Stimulated activated CD4-positive, alpha-beta T cell treated with anti-CD3 and anti-CD28 coated beads, Interleukin-1b, Interleukin-23, amount 100 ng/mL, for 4 hours (primary cell): ENCODE measurements at places on chromosomes 1 and 21.
A peak's percentile ranks its signal among the peaks of the same experiment; 100 is the strongest.

- no peak for DNase-seq
Measured at GRCh38 chr1:201891451-201892045, 2.9 kb downstream of the SHISA4 start.

- no peak for DNase-seq
Measured at GRCh38 chr1:182677397-182678098, 6.8 kb downstream of the RGS8 start.

- no peak for DNase-seq
Measured at GRCh38 chr1:64755361-64755760, 10.5 kb downstream of the RAVER2 start.

GRCh38 chr21:26832546-26832945 is 12.7 kb downstream of the ADAMTS1 start:
- no peak for DNase-seq

DNA sequence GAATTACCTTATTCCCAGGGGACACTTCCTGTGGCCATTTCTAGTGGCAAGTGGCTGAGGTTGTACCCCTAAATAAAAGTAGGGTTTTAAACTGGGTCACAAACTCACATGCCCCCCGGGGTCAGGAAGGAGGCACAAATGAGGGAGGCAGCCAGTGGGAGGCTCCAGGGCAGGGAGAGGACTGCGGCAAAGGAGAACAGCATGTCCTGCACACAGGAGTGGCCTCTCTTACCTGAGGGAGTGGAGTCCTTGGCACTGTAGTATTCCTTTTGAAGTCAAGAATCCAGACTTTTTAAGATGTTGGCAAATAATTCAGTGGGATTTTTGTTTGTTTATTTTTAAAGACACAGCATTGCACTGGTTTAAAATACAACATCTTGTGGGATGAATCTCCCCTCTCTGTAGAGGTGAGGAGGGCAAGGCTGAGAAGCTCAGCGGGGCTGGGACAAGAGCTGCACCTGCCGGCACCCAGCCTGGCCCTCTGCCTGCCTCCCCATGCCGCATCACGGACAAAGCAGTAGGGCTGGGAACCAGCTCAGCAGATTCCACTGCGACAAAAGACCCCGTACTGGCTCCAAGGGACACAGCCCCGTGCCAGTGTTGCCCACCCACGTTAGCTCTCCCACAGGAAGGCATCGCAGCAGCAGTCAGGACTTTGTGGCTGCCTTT is 22.2 kb downstream of the SPSB1 start:
- no peak for DNase-seq

GRCh38 chr1:114691061-114691460 is 4.3 kb downstream of the AMPD1 start:
- DNase-seq = no peak

DNA sequence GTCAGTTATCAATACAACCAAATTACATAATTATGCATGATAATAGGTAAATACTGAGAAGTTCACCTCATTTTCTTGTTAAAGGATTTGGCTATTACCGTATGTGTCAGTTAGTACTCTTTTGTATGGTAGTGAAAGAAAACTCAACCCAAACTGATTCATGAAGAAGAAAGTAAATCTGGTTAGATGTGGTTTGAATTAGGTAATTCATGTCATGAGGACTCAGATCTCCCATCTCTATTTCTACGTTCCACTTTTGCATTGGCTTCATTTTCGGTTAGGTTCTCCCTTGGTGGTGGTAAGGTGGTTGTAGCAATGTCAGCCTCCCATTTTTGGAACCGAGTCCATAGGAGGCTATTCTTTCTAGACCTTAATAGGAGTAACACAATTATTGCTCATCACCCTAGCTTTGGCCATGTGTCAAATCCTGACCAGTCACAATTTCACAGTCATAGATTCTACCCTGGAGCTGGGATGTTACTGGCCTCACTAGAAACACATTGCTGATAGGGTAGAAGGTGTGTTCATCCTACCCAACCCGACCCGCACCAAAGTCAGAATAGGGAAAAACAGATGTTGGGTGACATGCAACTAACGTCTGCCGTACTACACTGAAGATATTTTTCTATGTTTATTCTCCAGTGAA is 97.6 kb downstream of the OSBPL9 start:
- no peak for DNase-seq

DNA sequence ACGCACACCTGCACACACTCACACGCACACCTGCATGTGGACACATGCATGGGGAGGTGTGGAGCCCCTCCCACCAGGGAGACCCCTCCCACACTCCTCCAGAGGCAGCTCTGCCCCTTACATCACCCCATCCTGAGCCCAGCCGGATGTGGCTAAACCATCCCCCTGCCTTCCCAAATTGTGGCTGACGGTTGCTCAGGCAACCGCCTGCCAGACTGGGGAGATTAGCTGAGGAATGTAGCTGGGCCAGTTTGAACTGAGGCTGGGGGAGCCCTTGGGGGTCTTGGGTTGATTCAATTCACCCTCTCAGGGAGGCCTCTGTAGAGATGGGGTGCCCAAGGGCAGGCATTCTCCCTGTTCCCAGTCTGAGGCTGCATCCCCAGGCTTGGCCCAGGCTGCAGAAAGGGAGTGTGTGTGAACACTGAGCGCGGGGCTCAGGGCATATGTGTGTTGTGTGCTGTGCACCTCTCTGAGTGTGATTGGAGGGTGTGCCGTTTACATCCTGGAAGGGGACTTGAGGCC is 12.9 kb downstream of the PTPRU start:
- DNase-seq = no peak

DNA sequence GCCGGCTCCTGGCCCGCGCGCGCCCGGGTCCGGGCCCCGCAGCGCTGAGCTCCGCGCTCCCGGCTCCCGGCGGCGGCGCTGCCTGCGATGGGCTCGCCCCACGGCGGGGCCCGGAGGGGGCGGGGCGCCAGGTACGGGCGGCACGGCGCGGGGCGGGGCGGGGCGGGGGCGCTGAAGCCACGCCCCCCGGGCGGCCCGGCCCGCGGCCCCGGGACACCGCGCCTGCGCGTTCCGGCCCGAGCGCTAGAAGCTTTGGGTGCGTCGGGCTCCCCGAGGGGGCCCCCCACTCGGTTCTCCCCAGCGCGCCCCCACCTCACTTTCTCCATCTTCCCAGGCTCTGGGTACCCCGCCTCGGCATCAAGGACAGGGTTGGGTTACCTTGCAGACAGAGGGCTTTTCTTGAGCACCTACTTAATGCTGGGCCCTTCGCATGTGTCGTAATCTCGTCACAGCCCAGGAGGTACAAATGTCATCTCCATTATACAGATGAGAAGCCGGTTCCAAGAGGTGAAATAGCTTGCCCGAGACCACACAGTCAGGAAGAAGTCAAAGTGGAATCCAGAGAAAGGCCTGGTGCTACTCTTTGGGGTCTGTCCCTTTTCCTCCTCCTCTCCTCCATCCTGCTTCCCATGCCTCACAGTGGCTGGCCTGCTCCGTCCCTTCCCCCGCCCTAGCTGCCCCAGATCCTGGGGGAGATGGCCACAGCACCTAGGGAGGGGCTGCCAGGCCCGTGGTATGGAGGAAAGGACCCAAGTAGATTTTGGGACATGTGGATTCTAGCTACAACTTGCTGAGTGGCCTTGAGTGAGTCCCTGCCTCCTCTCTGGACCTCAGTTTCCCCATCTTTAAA is 46.5 kb downstream of the RAP1GAP start:
- peak; percentile 37 for DNase-seq

DNA sequence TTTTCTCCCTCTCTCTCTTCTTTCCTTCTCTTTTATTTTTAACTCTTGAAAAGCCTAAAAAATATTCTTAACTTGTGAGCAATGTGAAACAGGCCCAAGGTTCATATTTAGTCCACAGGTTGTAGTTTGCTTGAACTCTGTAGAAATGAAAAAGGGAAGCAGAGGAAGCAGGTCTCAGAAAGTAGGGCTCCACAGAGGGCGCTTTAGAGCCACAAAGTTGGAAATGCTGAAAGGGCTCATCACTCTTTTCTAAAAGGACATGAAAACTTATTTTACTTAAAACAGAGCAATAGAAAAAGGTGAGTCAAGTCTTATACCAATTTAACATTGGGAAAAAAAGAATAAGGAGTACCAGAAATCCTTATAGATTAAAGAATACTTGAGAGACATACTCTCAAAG is 247.0 kb downstream of the USP25 start:
- DNase-seq = no peak

DNA sequence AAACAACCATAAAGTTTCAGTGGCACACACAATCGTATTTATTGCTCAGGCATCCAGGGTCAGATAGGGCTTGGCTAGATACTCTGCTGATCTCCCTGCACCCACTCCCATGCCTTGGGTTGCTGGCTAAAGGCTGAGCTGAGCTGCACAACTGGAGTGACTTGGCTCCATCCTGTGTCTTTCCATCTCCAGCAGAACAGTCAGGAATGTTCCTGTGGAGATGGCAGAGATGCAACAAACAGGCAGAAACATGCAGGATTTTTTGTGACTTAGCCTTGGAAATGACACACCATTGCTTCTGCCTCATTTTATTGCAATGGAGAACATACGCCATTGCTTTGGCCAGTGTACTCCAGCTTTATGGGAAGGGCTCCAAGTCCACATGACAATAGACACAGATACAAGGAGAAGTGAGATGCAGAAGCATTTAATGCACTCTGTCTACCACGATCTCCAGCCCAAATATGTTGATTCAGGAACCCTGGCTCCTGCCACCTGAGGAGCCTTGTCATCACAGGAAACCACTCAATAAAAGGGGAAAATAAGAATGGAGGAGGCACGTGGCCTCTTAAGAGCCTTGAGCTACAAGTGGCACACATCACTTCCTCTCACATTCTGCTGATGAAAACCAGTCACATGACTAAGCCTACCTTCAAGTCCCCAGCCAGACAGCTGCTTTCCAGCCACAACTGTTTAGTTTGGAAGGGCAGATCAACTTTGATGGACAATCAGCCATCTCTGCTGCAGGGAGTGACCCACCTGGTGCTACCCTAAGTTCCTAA is 10.1 kb upstream of the GUCA2B start:
- no peak for DNase-seq

- DNase-seq = no peak
Measured at GRCh38 chr1:198776602-198777029, 137.8 kb downstream of the PTPRC start.

DNA sequence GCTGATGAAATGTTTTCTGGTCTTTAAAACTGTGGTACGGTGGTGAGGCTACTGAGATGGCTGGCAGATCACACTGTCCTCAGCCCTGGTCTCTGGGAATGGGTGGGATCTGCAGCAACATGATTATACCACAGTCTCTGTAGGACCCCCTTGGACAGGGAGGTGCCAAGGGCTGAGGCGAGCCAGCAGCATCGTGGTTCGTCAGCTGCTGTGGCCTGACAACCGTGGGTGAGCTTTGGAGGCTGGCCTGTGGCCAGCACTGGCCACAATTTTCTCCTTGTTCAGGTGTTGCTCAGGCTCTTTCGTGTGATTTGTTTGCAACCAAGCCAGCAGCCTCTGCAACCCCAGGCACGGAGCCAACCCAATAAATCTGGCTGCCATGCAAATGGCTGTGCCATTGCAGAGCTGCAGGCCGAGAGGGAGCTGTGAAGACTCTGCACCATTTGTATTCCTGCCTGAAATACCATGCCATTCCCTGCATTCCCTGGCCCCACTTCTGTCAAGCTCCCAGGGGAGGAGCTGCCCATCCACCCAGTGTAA is 70.9 kb downstream of the PCP4 start:
- no peak for DNase-seq

GRCh38 chr1:3029481-3029961 is 8.3 kb downstream of the ACTRT2 start:
- DNase-seq = no peak

- no peak for DNase-seq
Measured at GRCh38 chr21:32198384-32198783, 80.5 kb downstream of the MIS18A start.

- DNase-seq = no peak
Measured at GRCh38 chr1:232194424-232194823, 435.5 kb downstream of the SIPA1L2 start.

GRCh38 chr1:210828996-210829596 is 304.9 kb downstream of the KCNH1 start:
- no peak for DNase-seq

- DNase-seq = no peak
Measured at GRCh38 chr1:16047791-16048475, 4.4 kb downstream of the CLCNKB start.

DNA sequence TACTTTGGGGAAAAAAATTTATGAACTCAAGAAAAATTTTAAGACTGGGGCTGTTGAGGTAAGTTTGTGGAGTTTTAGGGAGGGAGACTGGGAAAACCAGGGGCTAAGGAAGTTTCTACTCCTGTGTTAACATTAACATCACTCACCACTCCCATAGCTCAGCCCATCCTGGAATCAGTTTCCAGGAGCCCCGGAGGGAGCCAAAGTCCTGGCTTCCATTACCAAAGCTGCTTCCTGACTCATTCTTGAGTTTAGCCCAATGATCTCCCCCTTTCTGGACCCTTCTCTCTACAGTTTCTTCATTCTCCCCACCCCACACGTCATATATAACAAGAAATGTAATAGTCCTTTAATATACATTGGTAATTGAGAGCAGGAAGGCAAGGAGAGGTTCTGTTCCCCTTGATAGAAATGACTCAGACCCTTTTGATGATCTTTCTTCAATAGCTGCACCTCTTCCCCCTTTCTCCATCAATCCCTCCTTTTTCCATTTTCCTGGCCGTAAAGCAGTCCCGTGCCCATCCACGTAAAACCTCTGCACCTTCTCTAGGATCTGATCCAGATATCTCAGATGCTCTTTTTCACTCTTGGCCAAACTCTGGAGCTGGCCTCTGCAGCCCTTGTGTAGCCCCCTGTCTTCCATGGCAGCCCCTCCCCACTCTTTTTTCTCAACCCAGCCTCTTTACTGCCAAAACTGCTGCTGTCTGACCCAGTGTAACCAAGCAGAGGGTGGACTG is 4.6 kb upstream of the PIAS3 start:
- DNase-seq = no peak

GRCh38 chr1:30478799-30479563 is 244.4 kb downstream of the MATN1 start:
- DNase-seq = no peak

GRCh38 chr21:36557316-36557715 is 77.4 kb upstream of the CLDN14 start:
- no peak for DNase-seq

- no peak for DNase-seq
Measured at GRCh38 chr1:37867784-37868183, 8.4 kb upstream of the MTF1 start.

DNA sequence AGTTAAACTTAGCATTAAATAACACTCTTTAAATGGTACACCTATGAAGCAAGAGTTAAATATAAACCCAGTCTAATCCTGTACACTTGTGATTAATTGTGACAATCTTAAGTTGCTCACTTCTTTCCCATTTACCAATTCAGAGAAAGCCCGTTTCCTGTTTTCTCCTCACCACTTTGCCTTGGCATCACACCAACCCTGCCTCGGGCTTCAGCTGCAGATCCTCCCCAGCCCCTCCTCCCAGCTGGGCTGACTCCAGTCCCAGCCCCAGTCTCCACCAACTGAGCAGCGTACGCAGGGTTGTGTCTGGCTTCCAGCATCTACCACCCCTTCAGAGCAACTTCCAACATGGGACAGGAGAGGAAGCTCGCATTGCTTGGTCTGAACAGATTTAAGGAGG is 4.1 kb downstream of the PYCR2 start:
- DNase-seq = no peak
